ENCODE measurements at places on chromosomes 13 and 19.

DNA sequence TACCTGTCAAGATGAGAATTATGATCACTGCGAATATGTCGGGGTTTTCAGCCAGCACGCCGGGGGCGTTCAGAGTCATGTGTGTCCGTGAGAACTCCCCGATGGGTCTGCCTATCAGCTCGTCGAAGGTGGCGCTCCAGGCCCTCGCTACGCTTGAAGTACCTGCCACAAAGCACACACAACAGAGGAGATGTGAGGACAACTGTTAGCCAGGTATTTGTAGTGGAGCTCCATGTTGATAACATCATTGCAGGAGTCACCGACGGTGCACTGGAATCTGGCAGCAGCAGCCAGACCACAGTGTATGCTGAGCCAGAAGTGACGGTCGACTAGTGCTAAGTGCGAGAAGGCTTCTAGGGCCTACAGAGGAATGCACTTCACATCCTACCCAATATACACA lies 62.7 kb downstream of the SLC7A1 start:
- DNase-seq: no peak

DNA sequence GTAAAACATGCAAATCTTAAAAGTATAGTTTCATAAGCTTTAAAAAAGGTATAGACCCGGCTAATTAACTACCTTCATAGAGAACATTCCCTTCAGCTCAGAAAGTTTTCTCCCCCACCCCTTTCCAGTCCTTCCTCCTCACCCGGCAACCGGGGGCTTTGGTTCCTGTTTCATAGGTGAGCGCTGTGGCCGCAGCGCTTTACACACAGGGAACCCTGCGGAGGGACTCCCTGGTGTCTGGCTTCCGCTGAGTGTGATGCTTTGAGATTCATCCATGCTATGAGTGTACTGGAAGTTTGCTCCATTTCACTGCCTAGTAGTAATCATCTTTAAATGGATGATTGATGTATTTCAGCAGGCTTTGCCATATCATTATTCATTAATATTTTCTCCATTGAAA lies 26.0 kb upstream of the PABPC3 start:
- DNase-seq: no peak

- DNase-seq: no peak
These were observed 10.0 kb downstream of the VASP start for GRCh38 chr19:45517238-45517637.

- no peak for DNase-seq
These were observed 105.8 kb downstream of the LACC1 start for GRCh38 chr13:43985422-43986072.

DNA sequence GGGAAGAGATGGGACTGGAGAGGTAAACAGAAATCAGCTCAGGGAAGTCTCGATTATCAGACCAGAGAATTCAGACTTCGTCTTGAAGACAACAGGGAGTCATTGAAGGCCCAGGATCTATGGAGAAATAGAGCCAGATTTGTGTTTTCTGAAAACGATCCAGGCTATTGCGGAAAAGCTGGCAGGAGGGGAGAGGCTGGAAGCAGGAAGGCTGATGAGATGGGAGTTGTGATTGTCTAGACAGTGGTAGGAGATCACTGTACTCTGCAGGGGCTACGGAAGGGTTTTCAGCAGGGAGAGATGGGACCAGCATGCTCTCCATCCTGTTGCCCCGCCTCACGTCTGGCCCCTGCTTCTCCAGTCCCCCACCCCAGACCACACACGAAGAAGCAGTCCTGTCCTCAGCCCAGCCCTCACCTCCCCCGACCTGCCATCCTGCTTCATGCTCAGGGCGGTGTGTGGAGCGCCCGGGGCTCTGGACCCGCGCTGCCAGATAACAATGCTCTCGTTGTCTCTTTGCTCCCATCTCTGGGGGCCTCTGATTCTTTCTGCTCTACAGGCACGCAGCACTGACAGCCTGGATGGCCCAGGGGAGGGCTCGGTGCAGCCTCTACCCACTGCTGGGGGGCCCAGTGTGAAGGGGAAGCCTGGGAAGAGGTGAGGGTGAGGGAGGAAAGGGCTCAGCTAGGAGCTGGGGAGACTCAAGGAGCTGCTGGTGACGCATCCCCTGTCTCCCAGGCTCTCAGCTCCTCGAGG lies 1.9 kb downstream of the ARHGAP33 start:
- DNase-seq: no peak

DNA sequence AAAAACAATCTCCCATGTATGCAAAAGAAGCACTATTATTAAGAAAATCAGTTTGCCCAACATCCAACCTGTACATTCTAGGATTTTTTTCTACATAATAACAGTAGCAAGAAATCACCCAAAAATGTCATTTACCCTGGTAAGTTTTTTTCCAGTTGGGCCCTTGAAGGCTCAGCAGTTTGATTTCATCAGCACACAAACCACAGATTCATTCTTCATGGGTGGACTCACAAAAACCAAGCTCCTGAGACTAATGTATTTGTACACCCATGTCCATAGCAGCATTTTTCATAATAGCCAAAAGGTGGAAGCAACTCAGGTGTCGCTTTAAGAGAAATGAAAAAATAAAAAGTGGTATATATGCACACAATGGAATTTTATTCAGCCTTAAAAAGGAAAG lies 210.1 kb downstream of the TBC1D4 start:
- DNase-seq: no peak

DNA sequence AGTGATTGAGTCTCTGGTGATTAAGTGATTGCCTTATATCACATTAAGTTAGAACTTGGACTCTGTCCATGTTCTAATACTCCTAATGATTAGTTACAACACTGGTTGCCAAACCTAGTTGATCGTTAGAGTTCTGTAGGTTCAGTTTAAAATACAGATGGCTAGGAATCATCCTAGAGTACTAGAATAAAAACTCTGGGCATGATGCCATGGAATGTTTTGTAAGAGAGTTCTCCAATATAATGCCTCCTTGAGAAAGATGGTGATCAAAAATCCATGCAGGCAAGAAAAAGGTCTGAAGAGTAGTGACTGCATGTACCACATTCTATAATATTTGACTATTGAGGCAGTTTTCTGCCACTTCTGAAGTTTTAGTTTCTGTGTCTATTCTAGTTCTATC lies 176.3 kb downstream of the GPC5 start:
- DNase-seq: no peak

DNA sequence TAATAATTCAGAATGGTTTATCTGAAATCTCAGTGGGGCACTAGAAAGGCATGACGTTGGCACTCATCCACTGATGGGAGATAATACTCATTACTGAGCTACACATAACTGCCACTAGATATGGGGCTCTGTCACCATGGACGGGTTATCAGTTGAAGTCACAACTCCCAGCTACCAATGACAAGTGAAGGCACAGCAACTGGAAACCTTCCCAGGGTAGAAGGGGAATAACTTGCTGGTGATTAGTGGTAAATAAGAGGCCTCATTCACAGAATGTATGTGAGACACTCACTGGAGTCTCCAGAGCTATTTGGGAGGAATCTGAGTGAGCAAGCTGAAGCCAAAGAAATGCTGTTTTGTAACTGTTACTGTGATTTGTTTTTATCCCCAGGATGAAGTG lies 249.6 kb downstream of the ENOX1 start:
- DNase-seq: no peak

GRCh38 chr19:9709305-9709704 lies 34.4 kb upstream of the ZNF562 start:
- DNase-seq: no peak

DNA sequence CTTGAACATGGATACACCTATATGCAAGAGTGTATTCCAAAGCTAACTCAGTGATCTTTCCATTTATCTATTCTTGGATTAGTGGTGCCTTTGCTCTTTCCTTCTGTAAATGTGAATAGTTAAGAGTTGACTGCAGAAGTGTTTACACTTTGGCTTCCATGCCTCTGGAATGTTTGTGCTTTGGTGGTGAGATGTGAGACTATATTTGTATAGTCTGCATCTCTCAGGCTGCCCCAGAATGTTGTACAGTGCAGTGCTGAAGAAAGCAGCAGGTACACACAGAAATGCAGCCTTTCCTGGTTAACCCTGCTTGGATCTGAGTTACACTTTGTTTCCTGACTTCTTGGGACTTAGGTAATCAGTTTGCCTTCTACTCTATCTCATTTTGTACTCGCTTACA lies 90.2 kb downstream of the DNAJC15 start:
- DNase-seq: no peak

All from CD8-positive, alpha-beta memory T cell (primary cell).